ENCODE measurements at places on chromosomes 4 and X.

DNA sequence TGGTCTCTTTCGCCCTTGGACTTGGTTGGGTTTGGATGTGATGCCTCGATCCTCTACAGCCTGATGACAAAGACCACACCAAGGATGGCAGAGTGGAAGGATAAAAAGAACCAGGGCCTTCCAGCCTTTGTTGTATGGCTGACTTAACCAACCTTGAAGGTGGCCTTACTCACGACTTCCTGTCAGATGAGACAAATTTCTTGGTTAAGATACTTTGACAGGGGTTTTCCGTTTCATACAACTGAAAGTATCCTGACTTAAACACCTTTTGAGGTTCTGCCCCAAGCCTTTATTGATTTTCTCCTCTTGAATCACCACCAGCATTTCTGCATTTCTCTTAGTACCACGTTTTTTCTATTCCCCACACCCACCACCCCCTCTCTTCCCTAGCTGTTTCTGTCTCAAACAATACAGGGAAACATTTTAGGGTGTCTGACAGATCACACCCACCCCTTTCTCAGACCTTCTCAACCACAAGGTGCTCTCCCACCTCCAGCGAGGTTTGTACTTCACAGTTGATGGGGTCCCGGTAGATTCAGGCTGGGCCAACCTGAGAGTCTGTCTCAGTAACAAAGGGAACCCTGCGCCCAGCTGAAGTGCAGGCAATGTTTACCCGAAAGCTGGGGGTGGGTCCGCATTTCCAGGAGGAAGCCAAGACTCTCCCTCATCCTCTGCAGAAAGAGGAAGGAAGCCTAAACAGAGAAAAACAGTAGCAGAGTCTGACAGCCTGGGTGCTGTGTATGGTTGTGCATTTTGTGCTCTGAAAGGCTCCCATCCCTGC is 5.0 kb upstream of the TSPAN5 start:
- ATAC-seq = peak; percentile 87

GRCh38 chr4:82594456-82594855 is 32.7 kb upstream of the TMEM150C start:
- no peak for ATAC-seq

DNA sequence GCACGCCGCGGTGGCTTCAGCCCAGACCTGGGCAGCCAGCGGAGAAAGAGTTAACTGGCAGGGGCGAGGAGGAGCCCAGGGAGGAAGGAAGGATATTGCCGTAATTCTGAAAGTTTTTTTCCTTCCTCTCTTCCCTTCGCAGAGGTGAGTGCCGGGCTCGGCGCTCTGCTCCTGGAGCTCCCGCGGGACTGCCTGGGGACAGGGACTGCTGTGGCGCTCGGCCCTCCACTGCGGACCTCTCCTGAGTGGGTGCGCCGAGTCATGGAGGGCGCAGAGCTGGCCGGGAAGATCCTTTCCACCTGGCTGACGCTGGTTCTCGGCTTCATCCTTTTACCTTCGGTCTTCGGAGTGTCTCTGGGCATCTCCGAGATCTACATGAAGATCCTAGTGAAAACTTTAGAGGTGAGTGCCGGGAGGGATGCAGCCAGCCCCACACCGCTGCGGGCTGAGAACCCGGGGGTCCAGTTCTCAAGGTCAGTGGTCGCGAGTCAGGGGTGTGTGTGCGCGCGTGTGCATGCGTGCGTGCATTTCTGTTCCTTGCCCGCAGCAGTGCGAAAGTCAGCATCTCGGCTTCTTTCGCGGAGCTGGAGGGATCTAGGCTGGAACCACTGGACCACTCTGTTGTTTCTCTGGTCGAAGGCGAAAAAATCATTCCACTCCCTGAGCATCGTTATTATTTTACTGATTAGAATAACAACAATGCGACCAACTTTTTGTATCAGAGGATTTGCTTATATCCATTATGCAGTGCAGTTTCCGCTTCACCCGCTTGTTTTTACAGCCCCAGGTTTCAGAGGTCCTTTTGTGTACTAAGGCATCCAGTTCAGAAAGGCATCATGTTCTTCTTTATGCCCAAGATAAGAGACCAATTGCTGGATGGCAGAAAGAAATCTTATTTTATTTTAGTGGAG is 709 bp downstream of the GPAT3 start:
- no peak for ATAC-seq

DNA sequence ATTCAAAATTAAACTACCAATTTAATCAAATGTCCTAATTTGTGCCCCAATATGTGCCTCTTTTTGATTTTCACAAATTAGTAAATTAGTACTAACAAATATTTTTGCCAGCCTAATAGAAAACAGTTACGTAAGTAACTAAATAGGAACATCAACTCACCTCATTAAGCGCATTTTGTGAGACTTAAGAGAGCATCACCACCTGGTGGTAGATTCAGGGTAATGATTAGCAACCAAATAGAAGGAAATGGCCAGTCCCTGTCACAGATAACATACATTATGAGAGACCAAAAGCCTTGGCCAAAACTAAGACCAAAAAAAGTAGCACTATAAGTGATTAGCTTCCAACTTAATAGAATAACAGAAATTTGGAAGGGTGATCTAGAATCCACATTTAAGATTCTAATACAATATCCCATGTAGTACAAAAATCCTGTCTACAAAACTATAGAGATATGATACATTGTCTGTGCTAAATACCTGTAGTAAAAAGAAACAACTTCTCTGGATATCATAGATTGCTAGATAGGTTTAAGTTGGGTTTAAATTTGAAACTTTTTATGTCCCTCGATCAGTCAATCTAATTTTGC is 46.7 kb downstream of the C4orf46 start:
- no peak for ATAC-seq

DNA sequence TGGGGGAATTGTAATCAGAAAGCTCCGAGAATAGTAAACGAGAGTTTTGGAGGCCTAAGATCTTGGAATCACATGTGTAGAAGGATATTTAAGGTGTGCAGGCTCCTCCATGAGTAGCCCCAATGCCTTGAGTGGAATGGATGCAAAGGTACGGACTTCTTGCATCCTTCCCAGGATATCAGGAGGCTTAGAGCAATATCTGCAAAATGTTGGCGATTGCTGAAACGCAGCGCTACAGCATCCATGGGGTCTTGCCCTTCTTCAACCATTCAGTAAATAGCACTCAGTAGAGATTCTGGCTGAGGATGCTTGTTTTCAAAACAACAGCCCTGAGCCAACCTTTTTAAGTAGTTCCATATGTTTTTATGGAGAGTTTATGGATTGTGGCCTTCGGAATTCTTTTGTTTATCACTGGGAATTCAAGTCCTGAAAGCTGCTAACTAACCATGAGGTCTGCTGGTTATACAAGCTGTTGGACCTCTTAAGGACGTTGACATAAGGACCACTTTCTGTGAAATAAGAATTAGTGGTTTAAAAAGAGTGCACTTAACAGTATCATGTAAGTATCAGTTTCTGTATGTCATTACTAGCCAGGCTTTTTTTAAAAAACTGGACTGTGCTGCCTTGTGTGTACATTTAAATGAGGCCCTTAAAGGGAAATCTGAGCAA is 228.8 kb upstream of the PGRMC2 start:
- no peak for ATAC-seq

DNA sequence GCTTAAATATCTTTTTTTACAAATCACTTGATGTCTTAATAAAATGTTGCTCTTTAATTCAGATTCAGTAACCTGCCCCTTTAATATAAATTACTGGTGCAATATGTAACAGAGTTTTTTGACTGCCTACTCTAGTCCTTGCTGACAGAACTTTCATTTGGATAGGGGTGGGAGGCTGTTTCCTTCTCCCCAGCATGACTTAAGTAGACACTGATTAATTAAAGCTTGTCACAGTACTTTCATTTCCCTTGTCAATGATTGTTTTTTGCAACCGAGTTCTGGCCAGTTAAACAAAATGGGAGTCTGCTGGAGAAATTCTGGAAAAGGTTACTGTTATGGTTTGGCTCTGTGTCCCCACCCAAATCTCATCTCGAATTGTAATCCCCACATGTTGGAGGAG is 37.3 kb upstream of the BBS12 start:
- no peak for ATAC-seq

DNA sequence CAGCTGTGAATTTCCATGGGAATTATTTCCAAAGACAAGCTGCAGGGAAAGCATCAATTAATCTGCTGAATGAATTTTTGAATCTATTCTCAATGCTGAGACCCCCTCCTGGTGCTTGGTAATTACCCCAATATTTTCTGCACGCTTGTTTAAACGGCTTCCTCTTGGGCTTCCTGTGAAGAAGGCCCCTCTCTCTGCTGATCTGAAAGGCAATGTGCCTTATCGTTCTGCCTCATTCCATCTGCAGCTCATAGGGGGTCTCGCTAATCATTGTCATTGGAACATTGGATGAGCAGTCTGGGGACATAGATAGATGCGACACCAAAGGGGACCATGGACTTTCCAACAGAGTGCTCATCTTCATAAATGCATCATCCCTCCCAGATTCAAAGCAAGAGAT is 851.6 kb downstream of the PDHA2 start:
- ATAC-seq = no peak

DNA sequence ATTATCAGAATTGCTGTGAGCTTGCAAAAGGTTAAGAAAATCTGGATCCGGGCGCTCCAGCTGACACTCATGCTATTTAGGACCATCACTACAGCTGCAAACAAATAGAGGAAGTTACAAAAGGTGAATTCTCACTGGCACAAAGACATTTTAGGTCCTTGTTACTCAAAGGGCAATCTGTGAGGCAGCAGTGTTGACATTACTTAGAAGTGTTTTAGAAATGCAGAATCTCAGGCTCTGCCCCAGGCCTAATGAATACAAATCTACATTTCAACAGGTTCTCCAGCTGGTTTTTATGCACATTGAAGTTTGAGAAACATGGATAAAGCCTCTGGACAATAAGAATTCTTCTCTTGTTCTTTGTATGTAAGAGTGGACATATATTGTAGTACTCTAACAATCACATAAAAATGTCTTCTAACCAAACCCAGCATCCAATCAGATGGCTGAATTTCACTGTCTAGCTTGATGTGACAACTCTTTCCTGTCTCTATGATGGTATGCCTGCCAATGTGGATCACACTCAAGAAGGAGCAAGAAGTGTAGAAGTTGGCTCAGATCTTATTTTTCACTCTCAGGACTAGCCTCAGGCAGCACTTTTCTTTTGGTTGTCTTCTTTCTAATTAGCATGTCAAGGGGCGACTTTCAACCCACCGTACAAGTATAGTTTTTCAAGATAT is 18.8 kb downstream of the SLC7A11 start:
- ATAC-seq = peak; percentile 69

GRCh38 chr4:2927696-2928075 is 35.5 kb downstream of the NOP14 start:
- no peak for ATAC-seq

DNA sequence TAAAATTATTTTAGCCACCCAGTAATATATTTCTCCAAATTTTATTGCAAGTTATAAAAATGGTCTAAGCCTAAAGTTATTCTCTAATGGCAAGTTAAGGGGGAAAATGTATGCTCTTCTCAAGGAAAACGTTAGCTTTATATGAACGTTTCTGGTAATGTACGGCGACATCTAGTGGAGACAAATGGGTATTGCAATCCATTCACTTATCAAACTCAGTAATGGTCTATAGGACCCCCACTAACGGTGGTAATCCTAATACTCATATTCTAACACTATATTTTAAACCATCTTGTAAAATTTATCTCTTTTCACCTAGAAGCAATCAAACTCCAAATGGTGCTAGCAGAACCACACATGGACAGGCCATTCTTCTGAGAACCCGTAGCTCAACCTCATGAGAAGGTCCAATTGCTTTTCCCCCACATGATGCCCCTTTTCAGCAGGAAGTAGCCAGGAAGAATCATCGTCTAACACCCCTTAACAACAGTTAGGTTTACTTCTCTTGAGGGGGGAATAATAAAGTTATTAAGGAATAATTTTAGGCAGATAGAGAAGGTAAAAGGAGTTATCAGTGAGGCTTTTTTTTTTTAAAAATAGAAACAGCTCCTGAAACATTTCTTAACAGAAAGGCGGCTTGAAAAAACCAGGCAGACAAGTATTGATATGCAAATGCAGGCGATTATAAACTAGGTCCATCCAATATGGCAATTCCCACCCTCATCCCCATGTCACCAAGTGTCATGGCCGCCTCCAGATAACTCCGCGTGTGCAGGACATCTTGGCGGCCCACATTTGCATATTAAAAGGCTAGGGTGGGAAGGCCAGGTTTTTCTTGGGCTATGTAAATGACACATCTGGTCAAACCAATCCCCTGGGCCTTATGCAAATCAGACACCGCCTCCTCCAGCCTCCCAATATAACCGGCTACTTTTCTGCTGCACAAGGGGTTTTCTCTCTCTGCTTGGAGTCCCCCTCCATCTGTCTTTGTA is 35.0 kb downstream of the NUDT11 start:
- no peak for ATAC-seq

- no peak for ATAC-seq
These were observed 337.8 kb downstream of the ARHGAP24 start for GRCh38 chr4:85812776-85813175.

DNA sequence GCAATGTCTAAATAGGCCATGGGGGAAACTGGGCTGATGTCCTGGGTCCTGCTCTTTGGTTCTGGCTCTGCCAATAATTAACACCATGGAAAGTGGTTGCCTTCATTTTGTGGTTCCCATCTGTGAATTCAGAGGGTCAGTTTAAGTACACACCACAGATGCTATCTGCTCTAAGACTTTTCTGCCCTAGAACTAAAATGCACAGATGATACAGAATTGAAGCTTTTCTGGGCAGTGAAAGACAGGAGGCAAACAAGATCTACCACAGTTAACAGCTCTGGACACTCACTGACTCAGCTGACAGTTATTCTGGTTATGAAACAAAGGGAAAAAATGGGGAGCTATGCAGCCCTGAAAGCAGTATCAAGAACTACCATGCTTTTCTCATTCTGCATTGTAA is 37.3 kb downstream of the APBB2 start:
- ATAC-seq = no peak

DNA sequence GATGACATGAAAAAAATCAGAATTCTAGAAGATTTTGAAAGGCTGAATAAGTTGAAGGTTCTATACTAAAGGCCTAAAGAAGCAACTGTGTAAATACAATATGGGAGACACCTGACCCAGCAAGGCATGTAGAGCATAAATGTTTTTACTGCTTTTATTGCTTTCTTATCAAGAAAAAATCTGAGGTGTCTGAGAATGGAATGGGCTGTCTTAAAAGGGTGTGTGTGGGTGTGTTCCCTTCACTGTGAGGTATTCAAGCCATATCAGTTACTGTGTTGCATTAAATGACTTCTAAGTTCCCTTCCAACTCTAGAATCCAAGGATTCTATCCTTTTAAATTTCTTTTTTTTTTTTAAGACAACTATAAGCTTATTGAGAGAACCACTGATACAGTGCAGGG is 15.7 kb downstream of the ATP8A1 start:
- no peak for ATAC-seq

GRCh38 chr4:70838204-70838603 is 1.5 kb downstream of the GRSF1 start:
- ATAC-seq = no peak
